ENCODE measurements at places on chromosomes 12 and 14.

- no peak for DNase-seq
Observed at GRCh38 chr12:13045816-13046215, 1.6 kb downstream of the FAM234B start.

- peak; percentile 6 for DNase-seq
Observed at GRCh38 chr12:84329938-84330337, 582.7 kb downstream of the SLC6A15 start.

GRCh38 chr14:54688229-54688628, 121.3 kb downstream of the SAMD4A start:
- DNase-seq = no peak

- peak; percentile 67 for DNase-seq
Observed at GRCh38 chr12:94147991-94148738, at the start of gene PLXNC1. PLXNC1 (plus strand) TSS chr12:94148577; CDS start chr12:94148972, 395 bp downstream.

- no peak for DNase-seq
Observed at GRCh38 chr14:65301862-65302539, 110.5 kb upstream of the FUT8 start.

- DNase-seq = no peak
Observed at GRCh38 chr14:65790172-65790815, 377.8 kb downstream of the FUT8 start.

DNA sequence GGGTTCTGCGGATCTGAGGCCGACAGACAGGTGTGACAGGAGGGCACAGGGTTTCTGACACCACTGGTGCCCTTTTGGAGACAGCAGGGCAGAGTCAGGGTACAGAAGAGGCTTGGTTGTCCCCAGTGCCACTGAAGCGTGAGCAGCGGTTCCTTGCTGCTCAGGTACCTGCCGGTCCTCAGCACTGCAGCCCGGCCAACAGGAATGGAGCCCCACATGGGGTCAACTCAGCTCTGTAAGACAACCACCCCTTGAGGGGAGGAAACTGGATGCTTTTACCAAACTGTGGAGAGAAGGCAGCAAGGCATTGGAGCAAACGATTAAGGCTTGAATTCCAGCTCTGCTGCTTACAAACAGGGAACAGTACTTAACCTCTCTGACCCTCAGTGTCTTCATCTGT, 246.4 kb upstream of the NOS1 start:
- no peak for DNase-seq

DNA sequence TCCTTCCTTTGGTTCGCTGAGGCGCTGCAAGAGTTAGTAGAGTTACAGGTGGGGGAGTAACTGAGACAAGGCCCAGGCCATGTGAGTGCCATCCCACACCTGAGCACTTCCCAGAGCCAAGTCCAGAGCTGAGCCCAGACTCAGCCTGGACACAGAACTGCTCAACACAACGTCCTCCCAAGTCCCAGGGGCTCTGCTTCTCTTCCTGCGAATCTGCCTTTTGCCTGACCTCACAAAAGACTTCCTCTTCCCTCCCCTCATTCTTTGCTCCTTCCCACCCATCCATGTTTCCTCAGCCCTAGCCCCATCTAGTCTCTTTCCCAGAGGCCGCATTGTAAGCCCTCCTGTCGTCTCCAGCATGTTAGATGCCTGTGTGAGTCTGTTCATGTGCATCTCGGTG, 16.6 kb upstream of the MCRS1 start:
- no peak for DNase-seq

DNA sequence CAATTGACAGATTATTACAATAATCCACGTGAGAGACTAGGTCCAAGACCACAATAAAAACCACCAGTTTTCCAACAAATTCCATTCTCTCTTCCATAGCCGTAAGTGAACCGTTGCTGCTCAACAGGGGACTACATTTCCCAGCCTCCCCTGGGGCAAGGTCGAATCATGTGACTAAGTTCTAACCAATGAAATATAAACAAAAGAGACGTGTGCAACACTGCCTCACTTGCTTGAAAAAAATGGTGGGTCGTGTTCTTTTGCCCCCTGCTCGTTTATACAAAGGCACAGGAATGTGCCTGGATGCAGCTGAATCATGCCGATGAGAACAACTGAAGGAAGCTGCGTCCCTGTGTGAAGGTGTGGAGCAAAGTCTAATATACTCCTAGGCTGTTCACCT, 51.1 kb downstream of the HSPB8 start:
- DNase-seq = peak; percentile 62

- DNase-seq = peak; percentile 87
Observed at GRCh38 chr14:89221109-89221810, 195.8 kb downstream of the FOXN3 start.

DNA sequence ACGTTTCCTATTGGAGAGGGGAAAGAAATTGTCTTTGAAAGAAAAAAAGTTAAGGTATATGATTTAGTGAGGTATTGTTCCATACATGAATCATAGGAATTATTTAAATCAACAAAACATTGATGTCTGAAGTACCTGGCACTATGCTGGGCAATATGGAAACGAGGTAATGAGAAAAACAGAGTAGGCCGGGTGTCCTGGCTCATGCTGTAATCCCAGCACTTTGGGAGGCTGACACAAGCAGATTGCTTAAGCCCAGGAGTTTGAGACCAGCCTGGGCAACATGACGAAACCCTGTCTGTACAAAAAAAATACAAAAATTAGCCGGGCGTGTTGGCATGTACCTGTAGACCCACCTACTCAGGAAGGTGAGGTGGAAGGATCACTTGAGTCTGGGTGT, 45.9 kb downstream of the AEBP2 start:
- DNase-seq = no peak

GRCh38 chr14:105437723-105438500, 18.3 kb downstream of the MTA1 start:
- no peak for DNase-seq

GRCh38 chr12:59834659-59835474, 239.0 kb downstream of the SLC16A7 start:
- DNase-seq = peak; percentile 22

- DNase-seq = no peak
Observed at GRCh38 chr14:91349481-91350074, 68.0 kb downstream of the CCDC88C start.

DNA sequence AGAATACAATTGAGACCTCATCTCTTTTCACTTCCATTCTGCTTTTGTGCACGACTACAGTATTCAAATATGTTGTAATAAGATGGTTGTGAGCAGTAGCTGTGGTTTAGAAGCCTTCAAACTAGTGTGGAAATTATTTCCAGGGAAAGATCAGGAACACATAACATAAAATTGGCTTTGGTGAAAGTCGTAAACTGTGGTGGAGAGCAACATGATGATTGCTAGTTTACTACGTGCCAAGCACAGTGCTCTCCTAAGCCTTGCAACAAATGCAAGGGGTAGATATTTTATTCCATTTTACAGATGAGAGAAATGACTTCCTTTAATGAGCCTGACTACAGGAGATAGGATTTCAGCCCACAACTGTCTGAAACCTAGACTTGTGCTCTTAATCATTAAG, 172.4 kb upstream of the LMNTD1 start:
- no peak for DNase-seq

GRCh38 chr14:50260511-50260910, 29.1 kb upstream of the SOS2 start:
- DNase-seq = peak; percentile 45

DNA sequence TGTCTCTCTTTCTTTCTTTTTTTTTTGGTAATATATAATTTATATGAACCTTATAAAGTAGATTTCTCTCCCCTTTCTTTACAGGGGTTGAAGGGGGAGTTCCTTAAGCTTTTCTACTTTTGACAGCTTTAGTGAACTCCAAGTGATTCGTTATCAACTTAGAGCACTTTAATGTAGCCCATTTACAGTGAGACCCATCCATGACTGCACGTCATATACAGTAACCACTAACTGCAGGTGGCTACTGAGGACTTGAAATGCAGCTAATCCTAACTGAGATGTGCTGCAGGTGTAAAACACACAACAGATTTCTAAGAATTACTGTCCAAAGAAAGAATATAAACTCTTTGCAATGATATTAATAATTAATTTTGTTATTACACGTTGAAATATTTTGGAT, 582 bp downstream of the LRRIQ1 start:
- no peak for DNase-seq

DNA sequence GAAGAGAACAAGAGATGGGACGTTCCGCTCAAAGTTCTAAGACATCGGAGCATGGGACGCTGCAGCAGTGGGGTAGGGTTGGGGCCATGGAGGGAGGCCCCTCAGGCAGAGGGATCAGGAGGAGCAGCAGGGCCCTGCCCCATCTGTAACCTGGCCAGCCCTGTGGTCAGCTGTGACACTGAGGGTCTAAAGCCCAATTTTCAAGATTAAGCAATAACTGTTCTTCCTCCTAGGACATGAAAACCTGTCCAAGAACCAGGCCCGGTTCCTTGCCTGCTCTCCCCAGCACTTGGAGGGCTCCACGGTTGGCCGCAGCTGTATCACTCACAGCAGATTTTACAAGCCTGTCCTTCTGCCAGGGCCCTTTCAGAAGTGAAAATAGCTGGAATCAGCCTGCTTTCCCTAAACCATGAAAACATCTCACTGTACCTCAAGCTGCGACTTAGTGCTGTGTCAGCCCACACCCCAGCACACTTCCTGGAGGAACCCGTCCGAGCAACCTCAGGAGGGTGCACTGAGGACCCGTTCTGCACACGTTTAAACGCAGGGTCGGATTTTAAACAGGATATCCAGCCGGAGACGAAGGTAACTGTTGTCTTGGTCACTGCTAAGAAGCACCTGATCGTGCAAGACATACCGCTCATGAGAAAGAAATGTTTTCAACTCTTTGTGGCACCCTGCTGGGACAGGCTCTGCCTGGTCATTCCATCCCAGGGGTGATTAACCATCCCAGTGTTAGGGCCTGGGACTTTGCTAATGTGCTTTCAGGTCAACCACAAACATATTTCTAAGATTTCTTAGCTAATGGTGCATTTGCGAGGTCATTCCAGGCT, 201.9 kb upstream of the DIO3 start:
- DNase-seq = peak; percentile 35

GRCh38 chr14:44420226-44420625, 86.9 kb downstream of the FSCB start:
- peak; percentile 22 for DNase-seq

DNA sequence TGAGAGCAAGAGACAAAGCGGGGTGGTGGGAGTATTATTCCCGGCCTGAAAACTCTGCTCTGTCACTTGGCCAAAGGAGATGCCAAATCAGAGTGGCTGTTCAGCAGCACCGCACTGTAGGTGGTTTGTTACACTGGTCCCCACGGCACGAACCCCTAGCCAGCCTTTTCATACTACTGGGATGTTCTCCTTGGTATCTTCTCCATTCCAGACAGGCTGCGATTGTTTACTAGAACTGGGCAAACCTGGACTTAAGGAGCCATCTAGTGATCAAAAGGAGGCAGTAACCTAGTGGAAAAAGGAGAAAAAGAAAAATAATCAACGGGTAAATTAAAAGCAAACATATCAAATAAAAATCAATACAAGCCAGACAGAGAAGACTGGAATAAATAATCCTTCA, 58.9 kb upstream of the TMTC2 start:
- no peak for DNase-seq
